Mesothelial cell of epicardium (in vitro differentiated cells): ENCODE measurements at places on chromosomes 13 and 19. TPM values are rescaled to one million over a fixed set of nuclear protein-coding genes. Genes with fewer than 3 reads are reported as not detected.
A peak's percentile ranks its signal among the peaks of the same experiment; 100 is the strongest.

DNA sequence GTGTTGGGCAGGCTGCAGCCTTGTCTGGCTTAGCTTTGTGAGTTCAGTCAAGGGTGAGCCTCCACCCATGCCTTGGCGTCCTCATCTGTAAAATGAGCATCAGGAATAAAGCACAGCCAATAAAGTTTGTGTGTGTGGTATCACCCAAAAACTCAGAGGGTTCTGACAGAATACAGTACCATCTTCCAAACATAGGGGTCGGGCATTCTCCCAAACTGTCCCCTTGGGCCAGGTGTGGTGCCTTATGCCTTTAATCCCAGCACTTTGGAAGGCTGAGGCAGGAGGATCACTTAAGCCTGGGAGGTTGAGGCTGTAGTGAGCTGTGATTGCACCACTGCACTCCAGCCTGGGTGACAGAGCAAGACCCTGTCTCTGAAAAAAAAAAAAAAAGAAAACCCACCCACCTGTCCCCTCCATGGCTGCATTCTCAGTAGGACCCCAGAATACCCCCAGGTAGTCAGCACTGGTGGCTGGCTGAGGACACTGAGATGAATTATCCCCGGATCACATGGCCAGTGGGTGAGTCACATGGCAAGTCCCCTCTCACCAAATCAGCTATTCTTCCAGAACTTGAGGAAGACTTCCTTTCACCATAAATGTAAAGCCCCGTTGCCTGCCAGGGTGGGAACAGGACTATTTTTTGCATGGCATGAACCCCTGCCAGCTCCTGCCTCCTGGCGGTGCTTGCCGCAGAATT lies 18.6 kb downstream of the POP4 start:
- peaks cover 16% of the 10 kb centered on the region for H3K27me3 ChIP-seq
- H3K27ac ChIP-seq: no peak overlapping the region
- H3K4me1 ChIP-seq: no peaks in the 10 kb centered on the region
- no peak for DNase-seq
- no peaks in the 10 kb centered on the region for H3K36me3 ChIP-seq

The CGB8 gene
- total RNA-seq: 0.29 to 0.31 TPM in 2 of 3 replicates, not detected in the other

- no peaks in the 10 kb centered on the region for H3K36me3 ChIP-seq
- no peak overlapping the region for H3K4me3 ChIP-seq
- no peak for DNase-seq
- peaks cover 40% of the 10 kb centered on the region for H3K27me3 ChIP-seq
- peaks cover 12% of the 10 kb centered on the region for H3K4me1 ChIP-seq
These were observed 11.2 kb upstream of the MADCAM1 start for GRCh38 chr19:485077-485476.

- H3K27ac ChIP-seq: peak overlapping the region; percentile 57
- no peak overlapping the region for H3K4me3 ChIP-seq
- DNase-seq: no peak
- H3K27me3 ChIP-seq: no peaks in the 10 kb centered on the region
- H3K4me1 ChIP-seq: peaks cover 35% of the 10 kb centered on the region
These were observed 53.6 kb downstream of the ZAR1L start for GRCh38 chr13:32261567-32261966.

The CD209 gene
- total RNA-seq: not detected in 3 replicates

The EFNB2 gene
- 197 to 211 TPM (median 202 TPM) in 3 replicates for total RNA-seq

The NLRP7 gene
- 0.07 to 0.09 TPM in 2 of 3 replicates, not detected in the other for total RNA-seq

DNA sequence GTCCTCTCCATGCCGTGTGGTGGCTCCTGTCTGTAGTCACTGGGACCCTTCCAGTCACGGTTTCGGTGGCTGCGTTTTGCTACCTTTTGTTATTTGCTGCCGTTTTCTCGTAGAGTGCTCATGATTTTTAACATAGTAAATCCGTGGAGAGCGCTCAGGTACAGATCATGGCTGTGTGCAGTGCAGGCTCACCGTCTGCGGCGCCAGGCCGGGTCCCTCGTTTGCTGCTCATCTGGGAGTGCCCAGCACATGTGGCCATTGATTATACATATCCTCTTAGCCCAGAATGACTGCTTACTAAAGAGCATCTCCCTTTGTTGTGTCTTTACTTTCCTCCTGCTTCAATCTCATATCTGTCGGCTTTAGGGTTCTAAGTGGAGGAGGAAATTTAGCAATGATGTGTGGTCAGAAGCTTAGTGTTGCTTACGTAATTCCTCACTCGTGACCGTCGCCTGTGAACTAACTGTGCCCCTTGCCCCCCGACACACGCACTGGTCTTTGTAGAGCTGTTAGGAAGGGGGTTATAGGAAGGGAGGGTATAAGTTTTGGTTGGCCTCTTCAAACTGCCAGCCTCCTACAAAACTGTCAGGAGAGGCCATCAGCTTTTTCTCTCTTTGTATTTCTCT lies 31.8 kb downstream of the TFDP1 start:
- H3K27me3 ChIP-seq: no peaks in the 10 kb centered on the region
- H3K4me3 ChIP-seq: no peak overlapping the region
- H3K36me3 ChIP-seq: peaks cover 4% of the 10 kb centered on the region
- H3K4me1 ChIP-seq: peaks cover 18% of the 10 kb centered on the region
- H3K27ac ChIP-seq: peak overlapping the region; percentile 93
- no peak for DNase-seq

DNA sequence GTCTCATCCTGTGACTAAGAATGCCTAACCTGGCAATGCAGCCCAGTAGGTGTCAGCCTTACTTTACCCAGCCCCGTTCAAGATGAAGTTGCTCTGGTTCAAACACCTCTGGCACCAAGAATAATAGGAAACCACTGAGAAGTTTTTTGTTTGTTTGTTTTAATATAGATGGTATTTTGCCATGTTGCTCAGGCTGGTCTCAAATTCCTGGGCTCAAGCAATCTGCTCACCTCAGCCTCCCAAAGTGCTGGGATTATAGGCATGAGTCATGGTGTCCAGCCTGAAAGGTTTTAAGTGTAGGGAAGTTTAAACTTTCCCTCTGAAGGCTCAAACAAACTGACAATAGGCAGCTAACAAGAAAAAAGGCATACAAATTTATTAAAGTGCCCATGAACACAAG lies 51.2 kb upstream of the ABCC4 start:
- H3K27ac ChIP-seq: no peak overlapping the region
- H3K4me3 ChIP-seq: no peak overlapping the region
- no peaks in the 10 kb centered on the region for H3K36me3 ChIP-seq
- peaks cover 14% of the 10 kb centered on the region for H3K4me1 ChIP-seq

- no peak for DNase-seq
- H3K4me1 ChIP-seq: peaks cover 3% of the 10 kb centered on the region
- H3K27ac ChIP-seq: no peak overlapping the region
These were observed 207.0 kb upstream of the ZNF507 start for GRCh38 chr19:32138416-32138815.

The FXYD7 gene
- 0.41 to 1.3 TPM (median 0.69 TPM) in 3 replicates for total RNA-seq

- H3K4me1 ChIP-seq: no peaks in the 10 kb centered on the region
- no peak overlapping the region for H3K27ac ChIP-seq
- no peak for DNase-seq
- H3K4me3 ChIP-seq: no peak overlapping the region
- no peaks in the 10 kb centered on the region for H3K27me3 ChIP-seq
These were observed 21.4 kb downstream of the UHRF1 start for GRCh38 chr19:4930664-4931063.

The FUT2 gene
- 0.20 TPM in 1 of 3 replicates, not detected in the others for total RNA-seq

DNA sequence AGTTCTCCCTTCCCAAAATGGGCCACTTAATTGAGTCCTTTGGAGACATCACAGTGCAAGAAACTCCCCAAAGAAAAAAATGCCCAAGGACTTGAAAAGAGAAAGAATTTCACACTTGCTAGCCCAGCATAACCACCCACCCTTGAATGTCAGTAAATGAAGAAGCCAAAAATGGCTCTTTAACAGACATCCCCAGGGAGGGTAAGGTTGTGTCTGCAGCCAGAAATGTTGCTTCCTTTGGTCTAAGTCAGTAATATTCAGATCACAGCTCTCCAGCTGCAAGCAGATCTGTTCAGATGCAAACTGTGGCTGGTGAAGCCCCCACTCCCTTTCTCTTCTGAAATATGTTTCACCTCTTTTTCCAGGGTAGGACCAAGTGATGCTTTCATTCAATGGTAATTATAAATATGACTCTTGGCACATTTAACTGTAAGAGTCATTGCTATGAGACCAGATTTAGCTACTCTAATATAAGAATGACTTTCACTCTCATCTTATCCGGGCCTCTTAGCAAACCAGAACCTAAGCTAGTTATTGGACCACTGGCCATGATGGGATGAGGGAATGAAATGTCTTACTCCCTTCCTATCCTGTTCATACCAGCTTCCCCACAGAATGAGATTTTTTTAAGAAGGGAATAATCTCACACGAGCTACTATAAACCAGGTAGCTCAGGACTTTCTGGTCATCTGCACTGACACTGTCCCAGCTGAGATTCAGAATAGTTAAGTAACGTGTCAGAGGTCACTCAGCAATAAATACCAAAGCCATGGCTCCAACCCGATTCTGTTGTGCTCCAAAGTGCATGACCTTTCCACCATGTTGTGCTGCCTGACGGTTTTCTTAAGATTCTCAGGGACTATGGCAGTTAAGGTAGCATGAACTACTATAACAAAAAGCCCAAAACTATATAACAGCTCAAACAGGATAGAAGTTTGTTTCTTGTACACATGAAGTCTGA lies 234.1 kb downstream of the FOXO1 start:
- no peak overlapping the region for H3K4me3 ChIP-seq
- no peak for DNase-seq
- no peak overlapping the region for H3K27ac ChIP-seq
- no peaks in the 10 kb centered on the region for H3K36me3 ChIP-seq
- no peaks in the 10 kb centered on the region for H3K27me3 ChIP-seq

- no peaks in the 10 kb centered on the region for H3K27me3 ChIP-seq
- peaks cover 21% of the 10 kb centered on the region for H3K4me1 ChIP-seq
- peaks cover 6% of the 10 kb centered on the region for H3K36me3 ChIP-seq
- peak overlapping the region; percentile 100 for H3K4me3 ChIP-seq
These were observed 857 bp downstream of the IER2 start for GRCh38 chr19:13150931-13151604.

The TUBA3C gene
- not detected in 3 replicates for total RNA-seq

The GAS6 gene
- 67.4 to 74.1 TPM (median 71.5 TPM) in 3 replicates for total RNA-seq

DNA sequence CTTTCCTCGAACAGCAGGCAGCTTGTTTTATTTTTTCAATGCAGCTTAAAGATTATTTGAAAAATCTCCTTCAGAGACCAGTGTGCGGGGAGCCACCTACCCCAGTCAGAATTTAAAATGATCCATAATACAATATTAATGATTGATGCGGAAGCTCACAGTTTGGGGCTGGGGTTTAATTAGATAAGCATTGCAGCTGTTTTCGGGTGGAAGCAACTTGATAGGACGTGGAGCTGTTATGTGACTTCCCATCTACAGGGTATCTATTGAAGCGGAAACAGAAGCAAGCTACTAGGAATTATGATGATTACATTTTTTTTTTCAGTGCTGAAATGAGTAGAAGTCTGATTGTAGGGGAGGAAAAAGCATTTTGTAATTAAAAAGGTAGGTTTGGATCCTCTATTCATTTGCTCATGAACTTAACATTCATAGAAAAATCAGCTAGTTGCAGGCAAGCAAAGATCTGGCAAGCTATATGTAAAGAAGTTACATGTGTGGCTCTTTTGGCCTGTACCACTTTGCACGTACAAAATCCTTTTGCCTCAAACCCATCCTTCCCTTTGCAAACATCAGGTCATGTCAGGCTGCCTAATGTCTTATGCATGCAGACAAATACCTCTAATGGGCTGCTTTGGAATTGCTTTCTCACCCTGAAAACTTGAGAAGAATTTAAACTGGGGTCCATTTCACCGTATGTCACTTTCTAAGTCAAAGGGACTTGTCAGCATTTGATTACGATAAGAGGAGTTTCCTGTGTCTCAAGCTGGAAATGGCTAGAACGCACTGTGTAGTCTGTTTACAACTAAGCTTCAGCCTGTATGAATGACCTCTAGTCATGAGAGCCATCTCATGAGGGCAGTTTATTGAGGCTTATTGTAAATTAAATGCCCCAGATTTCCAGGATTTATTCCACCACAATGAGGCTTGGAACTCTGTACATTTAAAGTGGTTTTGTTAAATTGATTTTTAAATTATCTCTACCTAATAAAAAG lies 267.1 kb upstream of the TMTC4 start:
- peaks cover 3% of the 10 kb centered on the region for H3K27me3 ChIP-seq
- H3K4me1 ChIP-seq: no peaks in the 10 kb centered on the region
- no peak overlapping the region for H3K4me3 ChIP-seq

DNA sequence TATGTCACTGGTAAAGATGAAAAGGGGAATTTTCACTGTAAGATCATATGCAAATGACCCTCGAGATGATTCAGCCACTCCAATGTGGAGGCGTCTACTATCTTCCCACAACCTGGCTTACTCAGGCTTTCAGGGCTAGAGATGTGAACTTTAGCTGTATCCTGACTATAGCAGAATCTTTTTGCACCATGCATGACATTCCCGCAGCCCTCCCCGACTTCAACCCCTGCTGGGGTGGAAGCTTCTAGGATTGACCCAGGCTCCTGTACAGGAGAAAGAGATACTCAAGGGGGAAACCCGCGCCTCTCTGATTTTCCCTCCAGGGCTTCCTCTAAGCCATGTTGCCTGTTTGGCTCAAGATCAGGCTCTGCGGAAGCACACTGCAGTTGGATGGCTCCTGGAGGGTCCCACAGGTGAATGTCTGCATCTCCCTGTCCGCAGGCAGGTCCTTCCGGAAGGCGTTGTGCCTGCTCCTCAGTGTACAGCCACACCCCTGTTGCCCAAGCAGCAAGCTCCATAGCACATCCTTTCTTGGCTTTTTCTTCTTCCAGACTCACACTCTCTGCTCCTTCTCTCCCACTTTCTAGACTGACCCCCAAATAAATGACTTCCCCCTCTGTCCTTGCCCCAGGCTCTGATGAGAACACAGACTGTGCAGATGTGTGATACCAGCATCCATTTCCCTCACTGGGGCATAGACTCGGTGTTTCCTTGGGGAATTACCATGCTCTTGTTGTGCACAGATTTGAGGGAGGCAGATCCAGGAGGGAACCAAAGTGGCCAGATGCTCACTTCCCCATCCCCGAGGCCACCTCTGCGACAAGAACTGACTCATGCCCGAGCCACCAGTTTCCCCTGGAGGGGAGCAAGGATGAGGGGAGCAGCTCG lies 29.1 kb upstream of the POP4 start:
- peaks cover 1% of the 10 kb centered on the region for H3K4me1 ChIP-seq
- no peak for DNase-seq
- H3K4me3 ChIP-seq: no peak overlapping the region
- no peaks in the 10 kb centered on the region for H3K36me3 ChIP-seq

- H3K36me3 ChIP-seq: no peaks in the 10 kb centered on the region
- DNase-seq: no peak
- no peaks in the 10 kb centered on the region for H3K27me3 ChIP-seq
- no peak overlapping the region for H3K4me3 ChIP-seq
- H3K4me1 ChIP-seq: peaks cover 12% of the 10 kb centered on the region
These were observed 900.7 kb downstream of the UQCRFS1 start for GRCh38 chr19:28312269-28312668.
